Stimulated activated CD8-positive, alpha-beta memory T cell treated with anti-CD3 and anti-CD28 coated beads, Interleukin-15, amount 100 ng/mL, for 4 hours (primary cell): ENCODE measurements at places on chromosomes 5 and 9.

- no peak for DNase-seq
These were observed 203.3 kb downstream of the MEF2C start for GRCh38 chr5:88679638-88680037.

DNA sequence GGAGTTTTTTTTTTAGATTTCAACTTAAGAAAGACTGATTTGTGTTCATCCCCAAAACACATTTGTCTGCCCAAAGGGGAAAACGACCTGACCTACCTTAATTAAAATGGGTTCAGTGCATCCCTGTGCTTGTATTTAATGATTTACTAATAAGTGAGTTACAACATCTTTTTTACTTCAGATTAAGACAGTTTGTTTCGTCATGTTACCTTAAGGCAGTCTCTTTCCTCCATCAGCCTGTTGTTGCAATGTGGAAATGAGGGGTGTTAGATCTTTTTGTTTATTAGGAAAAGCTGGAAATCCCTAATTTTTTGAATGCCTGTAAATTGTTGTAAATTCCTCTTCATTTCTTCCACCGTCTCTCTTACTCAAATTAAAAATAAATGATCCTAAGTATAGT lies 177.5 kb downstream of the GDNF start:
- no peak for DNase-seq

DNA sequence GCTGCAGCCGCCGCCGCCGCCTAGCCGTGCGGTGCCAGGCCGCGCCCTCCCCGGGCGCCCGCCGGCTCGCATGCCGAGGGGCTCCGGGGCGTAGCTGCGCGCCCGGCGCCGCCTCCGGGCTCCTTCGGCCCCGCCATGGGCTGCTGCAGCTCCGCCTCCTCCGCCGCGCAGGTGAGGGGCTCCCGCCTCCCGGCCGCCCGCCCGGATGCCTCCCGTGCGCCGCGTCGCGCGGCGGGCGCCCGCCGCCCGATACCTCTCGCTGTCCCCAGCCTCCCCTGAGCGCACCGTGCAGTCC lies 230 bp downstream of the SLC44A1 start:
- no peak for DNase-seq

- DNase-seq: no peak
These were observed 641.8 kb upstream of the MEF2C start for GRCh38 chr5:89524785-89525184.

DNA sequence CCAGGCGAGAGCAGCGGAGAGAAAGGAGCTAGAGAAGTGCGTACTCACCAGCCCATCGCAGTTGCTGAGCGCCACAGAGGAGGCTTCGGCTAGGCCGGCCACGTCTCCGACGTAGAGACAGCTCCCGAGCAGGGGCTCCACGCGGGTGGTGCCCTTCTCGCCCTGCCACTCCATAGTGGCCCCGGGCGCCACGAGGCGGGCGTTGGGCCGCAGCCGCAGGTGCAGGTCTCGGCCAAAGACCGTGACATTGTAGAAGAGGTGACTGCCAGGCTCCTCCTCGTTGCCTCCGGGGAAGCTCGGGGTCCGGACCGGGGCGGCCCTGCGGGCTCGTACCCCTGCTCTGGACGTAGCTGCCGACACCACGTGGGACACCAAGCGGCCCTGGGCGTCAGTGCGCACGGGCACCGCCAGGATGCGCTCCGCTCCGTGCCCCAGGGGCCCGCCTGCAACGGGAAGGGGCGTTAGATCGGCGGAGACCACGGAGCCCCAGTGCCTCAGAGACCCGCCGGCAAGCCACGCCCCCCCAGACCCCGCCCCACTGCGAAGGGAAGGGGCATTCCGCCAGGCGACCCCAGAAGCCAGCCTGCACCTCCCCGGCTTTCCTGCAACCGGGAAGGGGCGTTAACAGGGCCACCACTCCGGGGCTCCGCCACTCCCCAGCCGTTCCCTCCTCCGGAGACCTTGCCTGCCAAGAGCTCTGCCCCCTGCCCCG lies 1.4 kb downstream of the ADAMTS2 start:
- no peak for DNase-seq

DNA sequence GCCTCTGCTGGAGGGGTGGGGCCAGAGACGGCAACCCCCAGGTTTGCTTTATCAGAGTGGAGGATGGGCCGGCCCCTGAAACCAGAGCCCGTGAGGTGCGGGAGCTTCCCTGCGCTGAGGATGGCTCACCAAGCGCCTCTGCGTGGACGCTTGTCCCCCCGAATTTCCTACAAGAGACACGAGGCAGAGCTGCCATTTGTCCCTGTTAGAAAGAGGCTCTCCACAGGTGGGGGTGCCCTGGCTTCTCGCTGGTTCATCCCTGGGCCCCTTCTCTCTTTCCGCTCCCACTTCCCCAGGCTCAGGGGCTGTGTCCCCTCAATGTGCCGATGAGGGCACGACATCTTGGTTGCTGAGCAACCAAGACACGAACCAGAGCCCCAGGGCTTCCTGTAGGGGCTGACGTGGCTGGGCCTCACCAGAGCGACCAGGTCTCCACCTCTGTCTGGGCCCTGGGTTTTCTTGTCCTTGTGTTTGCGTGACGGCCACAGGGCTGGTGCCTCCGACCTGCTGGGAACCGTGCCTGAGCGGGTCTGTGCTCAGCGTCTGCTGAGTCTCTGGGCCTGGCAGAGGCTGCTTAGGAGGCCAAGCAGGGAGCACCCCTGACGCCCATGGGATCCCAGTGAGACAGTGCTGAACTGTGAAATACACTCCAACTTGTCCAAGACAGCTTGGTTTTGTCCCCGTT lies 119.6 kb upstream of the COL5A1 start:
- no peak for DNase-seq

- DNase-seq: no peak
These were observed 1.6 kb upstream of the C5orf52 start for GRCh38 chr5:157669701-157670097.

DNA sequence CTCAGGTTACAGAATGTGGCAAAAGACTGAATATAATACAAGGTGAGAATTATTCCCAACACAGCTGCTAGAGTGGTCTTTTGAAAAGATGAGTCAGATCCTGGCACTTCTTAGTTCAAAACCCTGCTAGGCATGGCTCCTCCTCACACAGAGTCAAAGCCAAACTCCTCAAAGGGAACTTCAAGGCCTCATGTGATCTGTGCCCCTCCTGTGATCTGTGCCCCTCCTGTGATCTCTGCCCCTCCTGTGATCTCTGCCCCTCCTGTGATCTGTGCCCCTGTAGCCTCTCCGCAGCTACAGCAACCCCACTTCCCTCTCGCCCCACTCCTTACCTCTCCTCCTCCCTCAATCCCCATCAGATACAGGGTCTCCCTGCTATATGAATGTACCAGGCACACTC lies 525.5 kb upstream of the CCNG1 start:
- DNase-seq: no peak

DNA sequence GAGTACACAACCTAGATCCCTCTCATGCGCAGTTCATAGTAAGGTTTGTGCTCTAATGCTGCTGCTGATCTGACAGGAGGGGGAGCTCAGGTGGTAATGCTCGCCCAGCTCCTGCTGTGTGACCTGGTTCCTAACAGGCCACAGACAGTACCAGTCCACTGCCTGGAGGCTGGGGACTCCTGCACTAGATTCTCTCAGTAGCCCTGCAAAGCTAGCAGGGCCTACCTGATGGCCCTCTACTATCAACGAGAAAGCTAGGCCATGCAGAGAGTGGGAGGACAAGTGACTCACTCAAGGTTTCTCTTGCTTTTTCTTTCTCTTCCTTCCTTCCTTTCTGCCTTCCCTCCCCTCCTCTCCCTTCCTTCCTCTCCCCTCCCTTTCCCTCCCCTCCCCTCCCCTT lies 55.1 kb upstream of the TEX48 start:
- DNase-seq: no peak

DNA sequence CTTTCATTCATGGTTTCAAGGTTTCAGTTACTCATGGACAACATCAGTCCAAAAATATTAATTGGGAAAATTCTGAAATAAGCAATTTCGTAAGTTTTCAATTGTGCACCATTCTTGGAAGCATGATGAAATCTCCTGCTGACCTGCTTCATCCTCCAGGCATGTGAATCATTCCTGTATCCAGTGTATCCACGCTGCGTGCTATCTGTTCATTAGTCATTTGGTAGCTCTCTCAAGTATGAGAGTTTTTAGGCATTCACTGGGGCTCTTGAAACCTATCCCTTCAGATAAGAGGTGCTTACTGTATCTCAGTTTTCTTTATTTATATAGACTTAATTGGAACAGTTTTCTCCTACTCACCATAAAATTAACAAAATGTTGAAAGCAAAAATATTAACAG lies 293.0 kb downstream of the CDH12 start:
- no peak for DNase-seq

GRCh38 chr5:158953929-158954534 lies 145.7 kb downstream of the EBF1 start:
- DNase-seq: no peak

GRCh38 chr5:78593465-78593864 lies 55.1 kb downstream of the LHFPL2 start:
- no peak for DNase-seq

DNA sequence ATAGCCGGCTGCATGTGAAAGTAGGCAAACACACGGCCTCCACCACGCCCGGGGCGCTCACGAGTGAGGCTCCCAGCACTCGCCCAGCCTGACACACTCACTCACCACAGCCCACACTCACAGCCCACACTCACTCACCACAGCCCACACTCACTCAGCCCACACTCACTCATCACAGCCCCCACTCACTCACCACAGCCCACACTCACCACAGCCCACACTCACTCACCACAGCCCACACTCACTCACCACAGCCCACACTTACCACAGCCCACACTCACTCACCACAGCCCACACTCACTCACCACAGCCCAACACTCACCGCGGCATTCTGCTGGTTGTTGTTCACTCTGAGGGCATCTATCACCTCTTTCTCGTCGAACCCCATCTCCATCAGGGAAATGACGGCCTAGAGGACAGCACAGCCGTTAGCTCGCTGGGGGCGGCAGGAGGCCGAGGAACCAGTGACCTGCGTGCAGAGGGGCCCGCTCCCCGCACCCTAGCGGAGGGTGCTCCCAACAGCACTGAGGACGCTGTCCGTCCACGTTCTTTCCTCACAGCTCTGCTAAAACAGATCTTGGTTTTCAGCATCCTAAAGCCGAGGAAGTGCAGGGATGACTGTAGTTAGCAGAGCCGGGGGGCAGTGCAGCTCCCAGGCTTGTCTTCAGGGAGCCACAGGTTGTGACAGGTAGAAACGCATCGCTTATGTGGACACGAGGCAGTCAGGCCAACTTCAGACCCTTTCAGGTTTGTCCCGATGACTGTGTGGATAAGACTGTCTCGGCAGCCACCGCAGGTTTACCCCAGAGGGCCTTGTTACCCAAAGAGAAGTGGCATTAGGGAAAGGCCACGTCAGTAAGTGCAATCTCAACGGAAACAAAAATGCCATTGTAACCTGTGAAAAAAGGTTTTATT lies 21.6 kb downstream of the UBAC1 start:
- peak; percentile 36 for DNase-seq

- no peak for DNase-seq
These were observed 417.7 kb downstream of the IRX1 start for GRCh38 chr5:4013106-4013898.

GRCh38 chr5:159764283-159765134 lies 151.8 kb upstream of the ADRA1B start:
- DNase-seq: no peak

DNA sequence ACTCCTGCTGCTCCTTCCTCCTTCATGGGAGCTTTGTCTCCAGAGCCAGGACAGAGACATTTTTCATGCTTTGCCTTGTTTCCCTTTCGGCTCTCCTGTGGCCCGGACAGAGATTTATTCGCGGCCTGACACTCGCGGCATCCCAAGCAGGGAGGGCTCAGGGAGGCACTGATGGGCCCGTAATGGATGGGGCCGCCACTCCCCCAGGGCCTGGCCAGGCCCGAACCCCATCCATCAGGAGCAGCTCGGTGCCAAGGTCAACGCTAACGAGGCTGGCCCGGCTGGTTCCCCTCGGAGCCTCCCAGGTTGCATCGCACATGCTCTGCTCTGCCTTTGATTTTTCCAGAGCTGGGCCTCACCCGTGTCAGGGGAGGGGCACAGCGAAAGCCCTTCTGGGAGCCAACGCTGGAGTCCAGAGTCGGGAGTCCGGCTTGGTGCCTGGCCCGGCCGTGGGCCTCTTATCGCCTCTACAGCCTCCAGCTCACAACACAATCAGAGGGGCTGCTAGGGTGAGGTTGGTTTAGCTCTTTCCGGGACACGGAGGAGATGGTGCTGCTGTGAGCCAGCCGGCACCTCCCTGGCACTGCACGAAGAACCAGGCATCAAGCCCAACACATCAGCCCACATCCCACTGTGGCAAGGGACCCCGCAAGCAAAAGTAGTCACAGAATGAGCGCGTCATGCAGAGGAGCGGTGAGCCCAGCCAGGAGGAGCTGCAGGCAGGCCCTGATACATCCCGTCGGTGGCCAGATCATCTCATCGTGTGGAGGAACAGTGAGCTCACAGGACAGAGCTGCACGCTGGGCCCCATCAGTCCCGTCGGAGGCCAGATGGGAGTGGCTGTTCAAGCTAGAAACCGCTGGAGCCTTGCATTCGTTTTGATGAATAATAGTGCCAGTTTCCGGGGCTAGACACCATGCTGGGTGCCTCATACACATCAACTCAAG lies 72.2 kb upstream of the BARHL1 start:
- DNase-seq: no peak

GRCh38 chr5:55636683-55637082 lies 75.4 kb downstream of the SLC38A9 start:
- no peak for DNase-seq

GRCh38 chr9:12708562-12709298 lies 15.5 kb downstream of the TYRP1 start:
- no peak for DNase-seq

GRCh38 chr5:130400091-130400490 lies 495.8 kb downstream of the CHSY3 start:
- no peak for DNase-seq

GRCh38 chr5:104241046-104241445 lies 678.5 kb upstream of the NUDT12 start:
- no peak for DNase-seq

GRCh38 chr9:101442318-101442717 lies 6.7 kb upstream of the ALDOB start:
- DNase-seq: no peak

DNA sequence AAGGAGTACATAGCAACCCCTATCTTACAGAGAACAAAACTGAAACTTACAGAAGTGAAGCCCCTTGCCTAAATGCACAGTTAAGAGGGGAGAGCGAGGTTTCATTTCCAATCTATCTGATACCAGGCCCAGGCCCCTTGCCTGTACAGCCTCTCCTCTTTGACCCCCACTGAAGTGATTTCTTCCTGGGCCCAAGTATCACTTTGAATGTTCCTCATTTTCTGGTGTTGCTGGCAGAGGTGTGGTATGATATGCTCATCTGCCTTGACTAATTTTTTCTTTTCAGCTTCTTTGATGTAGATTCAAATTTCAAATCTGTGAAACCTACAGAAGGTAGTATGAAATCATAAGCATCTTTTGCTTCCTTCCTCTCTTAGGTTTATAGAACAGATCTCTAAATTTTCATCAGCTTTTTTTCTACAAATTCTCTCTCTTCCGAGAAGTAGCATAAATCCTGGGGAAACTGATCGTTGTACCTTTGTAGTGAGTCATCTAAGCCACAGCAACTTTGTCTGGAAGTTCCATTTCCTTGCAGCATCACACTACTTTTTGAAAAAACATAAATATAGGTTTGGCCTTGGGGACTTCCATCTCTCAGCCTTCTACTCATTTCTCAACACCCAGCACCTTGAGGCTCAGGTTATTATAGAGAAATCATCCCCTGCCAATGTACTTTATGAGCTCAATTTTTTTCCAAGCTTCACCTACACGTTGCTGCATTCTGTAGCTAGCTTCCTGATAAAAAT lies 402.4 kb upstream of the PTGER4 start:
- no peak for DNase-seq
